Stimulated activated CD4-positive, alpha-beta T cell treated with anti-CD3 and anti-CD28 coated beads, TNF-alpha, amount 100 ng/mL, for 4 hours (primary cell): ENCODE measurements at places on chromosomes 1 and 21.

DNA sequence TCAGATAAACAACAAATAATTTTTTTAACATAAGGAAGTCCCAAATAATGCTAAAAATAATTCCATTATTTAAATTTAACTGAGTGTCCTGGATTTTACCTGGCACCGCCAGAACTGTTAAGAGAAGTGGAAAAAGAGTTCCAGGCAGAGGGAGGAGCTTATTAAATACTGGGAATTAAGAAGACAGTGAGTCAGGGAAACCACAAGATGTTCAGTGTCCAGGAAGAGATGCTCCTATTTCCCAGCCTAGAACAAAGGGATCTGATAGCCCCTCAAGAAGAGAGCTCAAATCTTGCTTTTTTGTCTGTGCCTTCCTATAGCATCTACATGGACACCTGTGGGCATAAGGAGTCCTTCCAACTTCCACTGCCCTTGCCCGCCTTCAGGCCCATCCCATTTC is 85.9 kb downstream of the PGM1 start:
- DNase-seq = no peak

DNA sequence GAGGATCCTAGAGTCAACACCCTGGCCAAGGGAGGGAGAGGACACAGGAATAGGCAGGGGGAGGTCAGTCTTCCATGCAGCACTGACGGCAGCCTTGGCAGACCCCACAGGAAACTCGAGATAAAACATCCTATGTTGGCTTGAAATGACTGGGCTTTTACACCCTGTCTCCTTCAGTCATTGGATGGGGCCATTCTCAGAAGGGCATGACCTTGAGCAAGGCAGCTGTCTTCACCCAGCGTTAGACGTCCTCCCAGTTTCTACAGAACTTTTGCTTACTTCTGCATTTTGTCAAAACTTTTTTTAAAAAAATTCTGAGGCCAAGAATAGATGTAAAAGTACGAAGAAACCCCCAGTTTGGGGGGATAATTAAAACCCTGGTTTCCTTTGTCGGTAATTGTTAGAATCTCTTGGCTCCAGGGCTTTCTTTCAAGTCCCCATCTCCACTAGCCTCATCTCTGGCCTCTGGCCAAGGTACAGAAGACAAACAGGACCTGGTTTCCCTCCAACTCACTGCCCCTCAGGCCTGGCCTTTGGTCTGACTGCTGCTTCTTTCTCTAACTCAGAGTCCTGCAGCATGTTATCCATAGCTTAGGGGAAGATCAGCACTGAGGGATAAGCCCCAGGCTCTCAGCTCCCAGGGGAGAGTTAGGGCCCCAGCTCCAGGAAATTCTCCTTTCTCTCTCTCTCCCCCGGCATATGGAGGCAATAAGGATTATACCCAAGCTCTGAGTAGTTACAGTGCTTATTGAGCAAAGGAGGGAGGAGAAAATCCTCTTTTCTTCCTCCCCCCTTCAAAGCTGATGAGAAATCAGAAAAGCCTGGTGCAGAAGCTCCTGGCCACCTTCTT is 51.6 kb upstream of the KCND3 start:
- DNase-seq = no peak

DNA sequence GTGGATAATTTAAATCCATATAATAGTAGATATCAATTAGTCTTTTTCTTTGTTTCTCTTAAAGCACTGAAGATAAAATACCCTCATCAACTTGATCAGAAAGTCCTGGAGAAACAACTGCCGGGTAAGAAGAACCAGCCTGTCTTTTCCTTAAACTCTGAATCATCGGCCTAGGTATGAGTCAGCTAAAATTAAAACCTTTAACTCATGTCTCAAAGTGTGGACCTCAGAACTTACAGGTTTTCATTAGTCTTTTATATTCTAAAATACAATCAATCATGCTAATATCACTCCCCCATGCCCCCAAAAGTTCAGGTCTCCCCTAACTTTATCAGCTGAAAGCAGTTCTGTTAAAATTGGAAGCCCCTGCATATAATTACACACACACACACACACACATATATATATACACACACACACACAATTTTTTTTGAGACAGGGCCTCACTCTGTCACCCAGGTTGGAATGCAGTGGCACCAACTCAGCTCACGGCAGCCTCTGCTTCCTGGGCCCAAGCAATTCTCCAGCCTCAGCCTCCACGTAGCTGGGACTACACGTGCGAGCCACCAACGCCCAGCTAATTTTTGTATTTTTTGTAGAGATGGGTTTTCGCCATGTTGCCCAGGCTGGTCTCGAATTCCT is 61.3 kb downstream of the B3GALNT2 start:
- no peak for DNase-seq

- DNase-seq = no peak
These were observed 19.5 kb upstream of the PROX1 start for GRCh38 chr1:213968146-213968825.

GRCh38 chr21:21158376-21158918 is 160.2 kb downstream of the NCAM2 start:
- DNase-seq = no peak

- no peak for DNase-seq
These were observed 65.2 kb downstream of the TMCO4 start for GRCh38 chr1:19734472-19734999.

GRCh38 chr1:81209461-81209860 is 591.3 kb upstream of the ADGRL2 start:
- no peak for DNase-seq

DNA sequence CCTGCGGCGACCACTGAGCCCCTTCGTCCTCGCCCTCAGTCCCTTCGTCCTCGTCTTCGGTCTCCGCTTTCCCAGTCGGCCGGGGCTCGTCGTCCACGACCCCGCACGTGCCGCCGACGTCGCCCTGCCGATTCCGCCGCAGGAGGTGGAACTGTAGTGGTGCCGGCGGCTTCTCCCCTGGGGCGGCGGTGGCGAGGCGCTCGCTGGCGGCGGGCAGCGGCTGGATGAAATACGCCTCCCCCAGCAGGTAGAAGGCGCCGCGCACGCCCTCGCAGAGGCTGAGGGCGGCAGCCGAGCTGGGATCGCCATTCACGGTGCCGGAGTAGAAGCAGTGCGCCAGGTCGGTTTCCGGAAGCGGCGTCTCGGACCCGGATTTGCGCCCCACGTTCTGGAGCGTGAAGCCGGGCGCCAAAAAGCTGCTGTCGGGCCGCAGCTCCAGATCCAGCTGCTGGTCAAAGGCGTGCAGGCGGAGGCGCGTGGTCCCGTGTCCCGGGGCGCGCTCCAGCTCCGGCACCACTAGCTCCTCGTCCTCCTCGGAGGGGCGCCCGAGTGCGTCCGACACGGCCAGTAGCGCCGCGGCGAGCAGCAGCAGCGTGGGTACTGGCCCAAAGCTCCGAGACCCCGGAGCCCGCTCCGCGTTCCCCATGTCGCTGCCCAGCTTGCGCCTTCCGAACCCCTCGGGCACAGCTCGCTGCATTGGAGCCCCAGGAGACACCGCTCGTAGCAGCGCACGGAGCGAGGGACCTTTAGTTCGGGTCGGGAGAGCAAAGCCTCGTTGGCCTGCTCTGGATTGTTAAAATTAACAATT is 747 bp downstream of the ADAMTS1 start:
- no peak for DNase-seq

GRCh38 chr1:10585242-10585641 is 110.5 kb downstream of the PEX14 start:
- no peak for DNase-seq

DNA sequence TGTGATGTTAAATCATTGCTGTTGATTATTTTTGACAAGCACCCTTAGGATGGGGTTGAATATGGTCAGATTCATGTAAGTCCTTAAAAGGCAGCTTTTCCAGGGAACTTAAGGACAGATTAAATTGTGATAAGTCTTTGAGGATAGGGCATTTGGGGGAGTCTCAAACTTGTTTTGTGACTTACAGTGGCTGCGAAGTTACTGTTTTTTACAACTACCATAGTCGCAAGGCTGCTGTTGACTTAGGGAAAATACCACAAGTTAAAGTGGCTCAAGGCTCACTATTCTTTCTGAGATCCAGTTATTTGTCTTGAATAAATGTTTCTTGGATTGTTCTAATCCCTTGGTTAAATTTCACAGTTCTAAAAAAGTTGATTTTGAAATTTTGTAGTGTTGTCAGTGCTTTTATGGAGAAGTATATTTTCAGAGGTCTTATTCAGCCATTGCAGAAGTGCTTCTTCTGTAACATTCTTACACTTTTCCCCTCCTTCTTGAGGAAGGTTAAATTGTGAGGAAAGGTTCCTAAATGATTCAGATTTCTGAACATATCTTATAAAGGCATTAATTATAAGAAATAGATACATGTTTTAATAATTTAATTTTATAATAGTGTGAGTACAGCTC is 47.0 kb upstream of the MPC2 start:
- DNase-seq = no peak

- no peak for DNase-seq
These were observed 19.0 kb downstream of the TMEM63A start for GRCh38 chr1:225863167-225863566.

GRCh38 chr1:206798384-206798996 is 26.2 kb upstream of the IL10 start:
- DNase-seq = no peak

DNA sequence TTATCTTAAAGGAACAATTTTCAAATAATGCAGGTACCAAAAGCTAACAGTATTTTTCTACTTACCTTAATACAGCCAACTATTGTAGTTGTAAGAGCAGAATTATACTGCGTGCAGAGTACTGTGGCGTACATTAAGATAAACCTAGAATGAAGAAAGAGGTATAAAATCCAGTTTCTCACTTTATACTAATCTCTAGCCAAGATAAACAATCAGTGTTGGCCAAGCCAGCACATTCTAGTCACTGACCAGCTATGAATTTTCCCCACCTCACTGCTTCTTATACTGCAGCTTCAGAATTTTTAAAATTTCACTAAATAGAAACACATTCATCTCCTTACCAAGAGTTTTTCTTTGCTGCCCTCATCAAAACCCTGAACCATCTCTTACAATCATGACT is 33.6 kb downstream of the SLC35D1 start:
- no peak for DNase-seq

DNA sequence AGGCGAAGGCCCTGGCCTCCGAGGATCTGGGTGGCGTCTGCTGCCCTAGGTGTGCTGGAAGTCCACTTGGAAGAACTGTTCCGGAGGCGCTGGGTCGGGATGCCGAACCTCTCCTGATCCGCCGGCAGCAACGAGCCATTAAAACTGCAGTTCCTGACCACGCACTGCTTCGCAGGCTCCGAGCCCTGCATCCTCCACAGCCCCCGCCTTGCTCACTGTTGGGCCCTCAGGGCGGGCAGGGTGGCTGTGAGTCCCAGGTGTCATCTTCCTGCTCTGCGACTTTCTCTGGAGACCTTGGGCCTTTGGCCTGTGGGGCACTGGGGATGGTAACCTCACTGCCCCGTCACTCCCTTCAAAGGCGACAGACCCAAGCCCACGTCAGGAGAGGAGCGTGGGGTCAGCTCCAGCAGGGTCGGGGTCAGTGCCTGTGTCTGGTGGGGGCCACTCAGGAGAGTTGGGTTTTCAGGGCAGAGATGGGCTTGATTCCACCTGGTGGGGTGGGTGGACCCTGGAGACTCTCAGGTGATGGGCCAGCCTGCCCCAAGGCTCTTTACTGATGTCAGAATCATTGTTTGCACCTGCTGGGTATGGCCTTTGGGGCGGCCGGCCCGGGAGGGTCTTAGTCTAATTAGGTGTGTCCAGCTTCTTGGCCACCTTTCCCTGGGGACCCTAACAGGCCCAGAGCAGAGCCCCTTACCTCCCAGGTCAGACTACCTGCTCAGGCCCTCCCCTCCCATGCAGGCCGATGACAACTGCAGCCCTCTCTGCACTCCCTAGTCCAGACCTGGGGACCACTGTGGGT is 3.1 kb downstream of the PRXL2B start:
- no peak for DNase-seq

GRCh38 chr1:211155040-211155439 is 21.1 kb upstream of the KCNH1 start:
- no peak for DNase-seq

DNA sequence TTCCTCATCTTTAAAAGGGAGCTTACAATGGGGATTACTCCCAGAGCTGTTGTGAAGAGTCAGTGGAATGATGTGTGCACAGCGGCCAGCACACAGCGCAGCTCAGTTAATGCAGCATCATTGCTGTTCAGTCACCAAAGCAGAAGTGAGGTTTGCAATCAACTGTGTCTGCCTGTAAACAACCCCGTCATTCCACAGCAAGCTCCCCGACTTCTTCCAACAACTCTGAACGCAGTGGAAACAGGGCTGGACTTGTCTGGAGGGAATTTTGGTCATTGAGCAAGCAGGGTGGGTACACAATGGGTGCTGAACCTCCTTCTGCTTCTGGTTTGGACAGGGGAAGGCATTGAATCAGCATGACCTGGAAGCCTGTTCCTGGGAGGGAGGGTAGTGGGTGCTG is 347.4 kb downstream of the PTPRU start:
- no peak for DNase-seq

DNA sequence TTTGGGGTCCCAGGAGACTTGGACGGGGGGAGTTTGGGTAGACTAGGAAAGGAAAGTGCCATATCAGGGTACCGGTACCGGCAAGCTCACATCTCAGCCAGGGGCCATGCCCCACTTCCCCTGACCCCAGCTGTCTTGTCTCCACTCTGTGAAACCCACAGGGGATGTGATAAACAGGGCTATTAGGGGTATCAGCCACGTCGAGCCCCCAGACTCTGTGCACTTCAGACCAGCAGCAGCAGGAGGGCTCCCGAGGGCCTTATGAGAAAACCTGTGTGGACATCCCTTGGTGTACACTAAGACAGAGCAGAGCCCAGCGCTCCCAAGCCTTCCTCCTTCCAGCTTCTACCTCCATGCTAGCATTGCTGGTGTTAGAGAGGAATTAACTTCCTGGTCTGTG is 46.3 kb downstream of the TNNT2 start:
- DNase-seq = no peak

- DNase-seq = no peak
These were observed 75.0 kb downstream of the CLIC6 start for GRCh38 chr21:34743831-34744230.

GRCh38 chr1:11860083-11860482 is 1.3 kb upstream of the NPPB start:
- no peak for DNase-seq

- DNase-seq = no peak
These were observed 64.5 kb upstream of the LYST start for GRCh38 chr1:235931171-235931738.

- DNase-seq = no peak
These were observed 127.8 kb downstream of the TMEM53 start for GRCh38 chr1:44546403-44547053.

DNA sequence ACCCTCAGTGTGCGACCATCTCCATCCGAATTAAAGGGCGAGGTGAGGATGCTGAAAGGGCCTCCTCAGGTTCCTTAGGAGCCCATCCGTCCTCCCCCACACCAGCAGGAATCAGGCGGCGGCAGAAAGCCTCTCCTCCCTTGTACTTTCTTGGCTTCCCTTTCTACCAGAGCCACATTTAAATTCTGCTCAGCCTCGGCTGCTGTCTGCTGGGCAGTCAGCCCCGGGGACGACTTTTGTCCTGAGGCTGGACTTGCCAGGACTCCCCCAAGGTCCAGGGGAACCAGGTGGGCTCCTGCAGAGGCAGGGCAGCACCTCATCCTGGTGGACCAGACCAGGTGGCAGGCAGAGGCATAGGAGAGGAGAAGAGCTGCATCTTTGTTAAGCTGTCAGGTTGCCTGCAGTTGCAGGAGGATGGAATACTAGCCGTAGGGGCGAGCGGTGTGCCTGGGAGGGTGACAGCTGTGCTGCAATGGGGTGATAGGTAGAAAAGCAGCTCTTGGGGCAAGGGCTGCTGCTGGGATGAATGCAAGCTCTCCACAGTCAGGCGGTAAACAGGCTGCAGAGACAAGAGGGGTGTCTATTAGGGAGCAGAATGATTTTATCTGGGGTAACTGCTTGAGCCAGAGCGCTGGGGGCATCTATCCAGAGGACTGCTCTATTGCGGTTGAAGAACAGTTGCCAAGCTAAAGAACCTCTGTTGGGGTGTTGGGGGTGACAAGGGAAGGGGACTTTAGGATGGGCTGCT is 46.2 kb upstream of the WASF2 start:
- DNase-seq = no peak
